ENCODE measurements at places on chromosomes 2 and 18.
A peak's percentile ranks its signal among the peaks of the same experiment; 100 is the strongest.

DNA sequence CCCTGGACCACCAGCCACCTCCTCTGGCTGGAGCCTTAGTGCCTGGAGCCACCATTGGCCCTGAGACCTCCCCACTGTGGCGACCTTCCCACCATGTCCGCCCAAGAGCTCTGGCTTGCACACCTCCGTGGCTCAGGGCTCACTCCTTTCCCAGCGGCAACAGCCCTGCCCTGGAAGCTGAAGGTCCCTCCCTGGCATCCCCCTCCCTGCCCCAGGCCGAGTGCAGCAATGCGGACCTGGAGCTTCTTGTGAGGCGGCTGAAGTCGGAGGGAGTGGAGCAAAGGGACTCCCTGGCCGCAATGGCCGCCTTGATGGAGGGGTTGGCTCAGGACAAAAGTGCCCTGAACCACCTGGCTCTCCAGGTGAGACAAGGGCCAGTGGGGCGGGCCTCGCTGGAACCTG lies 28.6 kb downstream of the CROCC2 start:
- peak; percentile 5 for DNase-seq

DNA sequence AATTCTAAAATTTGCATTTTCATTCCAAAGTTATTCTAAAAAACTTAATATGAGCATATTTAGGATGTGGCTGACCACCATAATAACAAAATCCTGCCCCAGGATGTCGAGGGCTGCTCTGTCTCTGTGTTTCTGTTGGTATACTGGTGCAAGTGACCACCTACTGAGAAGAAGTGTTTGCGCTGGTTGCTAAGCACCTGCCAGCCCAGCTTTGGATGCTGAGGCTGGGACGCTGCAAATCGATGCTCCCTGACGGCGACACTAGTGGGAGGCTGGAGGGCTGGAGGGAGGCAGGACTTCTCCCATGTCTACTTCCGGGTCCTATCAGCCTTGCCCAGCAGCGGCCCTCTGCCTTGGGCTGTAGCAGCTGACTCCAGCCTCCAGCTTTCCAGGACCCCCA lies 45.0 kb downstream of the LAMA1 start:
- DNase-seq, result no peak

- DNase-seq, result no peak
Measured at GRCh38 chr2:17442334-17442733, 75.9 kb downstream of the RAD51AP2 start.

- no peak for DNase-seq
Measured at GRCh38 chr2:160628811-160629210, 135.2 kb upstream of the RBMS1 start.

- DNase-seq, result peak; percentile 73
Measured at GRCh38 chr2:8488001-8488738, 193.7 kb upstream of the ID2 start.

All from T-helper 17 cell (primary cell).